ENCODE measurements at places on chromosomes 2 and 18.

DNA sequence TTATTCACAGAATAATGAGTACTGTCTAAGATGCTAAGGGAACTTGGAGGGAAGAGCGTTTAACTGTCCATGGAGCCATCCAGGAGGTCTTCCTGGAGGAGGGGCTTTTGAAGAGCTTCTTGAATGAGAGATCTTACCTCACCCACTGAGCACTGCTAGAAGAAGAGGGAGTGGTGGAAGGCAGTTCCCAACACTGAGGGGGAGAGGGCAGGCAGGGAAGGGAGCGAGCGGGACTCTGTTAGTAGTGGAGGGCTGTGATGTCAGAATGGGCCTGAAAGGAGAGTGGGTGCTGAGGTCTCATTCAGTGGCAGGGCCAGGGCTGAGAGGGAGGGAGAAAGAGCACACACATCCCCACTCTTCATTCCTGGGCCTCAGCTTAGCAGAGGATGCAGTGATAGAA lies 65.0 kb downstream of the NCK2 start:
- DNase-seq = no peak

- no peak for DNase-seq
These were observed 170.3 kb upstream of the CXCR4 start for GRCh38 chr2:136288249-136288648.

DNA sequence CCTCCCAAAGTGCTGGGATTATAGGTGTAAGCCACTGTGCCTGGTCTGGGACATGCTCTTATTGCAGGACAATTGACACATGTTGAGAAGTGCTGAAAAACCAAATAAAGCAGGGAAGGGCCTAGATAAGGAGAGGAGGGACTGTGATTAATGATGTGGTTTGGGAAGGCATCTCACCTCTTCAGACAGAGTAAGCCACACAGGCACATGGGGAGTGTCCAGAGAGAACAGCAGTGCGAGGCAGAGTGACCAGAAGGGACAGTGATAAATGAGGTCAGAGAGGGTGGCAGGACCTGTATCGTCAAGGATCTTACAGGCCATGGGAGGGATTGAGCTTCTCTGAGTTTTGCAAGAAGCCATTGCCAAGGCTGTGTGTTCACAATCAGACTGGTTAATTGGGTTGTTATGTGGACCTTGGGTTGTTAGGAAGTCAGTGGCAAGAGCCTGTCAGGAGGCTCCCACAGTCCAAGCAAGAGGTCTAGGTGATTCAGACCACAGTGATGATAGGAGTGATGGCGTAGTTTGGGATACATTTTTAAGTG lies 58.5 kb downstream of the EIF5B start:
- DNase-seq = no peak

DNA sequence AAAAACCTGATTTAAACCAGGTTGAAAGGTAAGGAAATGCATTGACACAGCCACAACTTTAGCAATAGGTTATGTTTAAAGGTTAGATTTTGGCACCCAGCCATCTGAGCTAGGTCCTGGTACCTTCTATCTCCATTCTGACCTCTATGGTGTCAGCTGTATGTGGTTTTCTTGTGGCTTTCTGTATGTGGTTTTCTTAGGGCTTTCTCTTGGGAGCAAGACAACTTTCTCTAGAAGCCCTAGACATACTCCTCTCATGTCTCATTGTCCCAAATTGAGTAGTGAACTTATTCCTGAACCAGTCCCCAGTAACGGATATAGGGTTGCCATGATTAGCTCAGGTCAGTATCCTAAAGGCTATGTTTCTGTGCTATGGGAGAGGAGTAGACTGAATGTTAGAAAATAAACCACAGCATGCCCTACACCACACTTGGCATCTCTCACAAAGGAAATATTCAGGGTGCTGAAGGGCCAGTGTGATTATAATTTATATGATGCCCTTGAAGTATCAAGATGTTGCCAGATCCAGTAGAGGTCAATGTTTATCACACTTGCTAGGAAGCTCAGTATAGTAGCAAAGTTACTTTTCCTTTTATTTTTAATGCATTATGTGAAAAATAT lies 176.1 kb downstream of the CAPN13 start:
- DNase-seq = peak; percentile 71

DNA sequence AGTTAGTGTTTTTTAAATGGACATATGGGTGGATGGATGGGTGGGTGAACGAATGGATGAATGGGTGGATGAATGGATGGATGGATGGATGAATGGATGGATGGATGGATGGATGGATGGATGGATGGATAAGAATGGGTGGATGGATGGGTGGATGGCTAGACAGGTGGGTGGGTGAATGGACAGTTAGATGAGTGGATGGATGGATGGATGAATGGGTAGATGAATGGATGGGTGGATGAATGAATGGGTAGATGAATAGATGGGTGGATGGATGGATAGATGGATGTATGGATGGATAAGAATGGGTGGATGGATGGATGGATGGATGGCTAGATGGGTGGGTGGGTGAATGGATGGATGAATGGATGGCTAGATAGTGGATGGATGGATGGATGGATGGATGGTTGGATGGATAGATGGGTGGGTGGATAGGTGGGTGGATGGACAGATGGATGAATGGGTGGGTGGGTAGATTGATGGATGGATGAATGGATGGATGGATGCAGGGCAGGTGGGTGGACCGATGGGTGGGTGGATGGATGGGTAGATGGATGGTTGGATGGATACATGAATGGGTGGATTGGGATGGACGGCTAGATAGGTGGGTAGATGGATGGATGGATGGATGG lies 64.0 kb downstream of the CTIF start:
- DNase-seq = no peak

DNA sequence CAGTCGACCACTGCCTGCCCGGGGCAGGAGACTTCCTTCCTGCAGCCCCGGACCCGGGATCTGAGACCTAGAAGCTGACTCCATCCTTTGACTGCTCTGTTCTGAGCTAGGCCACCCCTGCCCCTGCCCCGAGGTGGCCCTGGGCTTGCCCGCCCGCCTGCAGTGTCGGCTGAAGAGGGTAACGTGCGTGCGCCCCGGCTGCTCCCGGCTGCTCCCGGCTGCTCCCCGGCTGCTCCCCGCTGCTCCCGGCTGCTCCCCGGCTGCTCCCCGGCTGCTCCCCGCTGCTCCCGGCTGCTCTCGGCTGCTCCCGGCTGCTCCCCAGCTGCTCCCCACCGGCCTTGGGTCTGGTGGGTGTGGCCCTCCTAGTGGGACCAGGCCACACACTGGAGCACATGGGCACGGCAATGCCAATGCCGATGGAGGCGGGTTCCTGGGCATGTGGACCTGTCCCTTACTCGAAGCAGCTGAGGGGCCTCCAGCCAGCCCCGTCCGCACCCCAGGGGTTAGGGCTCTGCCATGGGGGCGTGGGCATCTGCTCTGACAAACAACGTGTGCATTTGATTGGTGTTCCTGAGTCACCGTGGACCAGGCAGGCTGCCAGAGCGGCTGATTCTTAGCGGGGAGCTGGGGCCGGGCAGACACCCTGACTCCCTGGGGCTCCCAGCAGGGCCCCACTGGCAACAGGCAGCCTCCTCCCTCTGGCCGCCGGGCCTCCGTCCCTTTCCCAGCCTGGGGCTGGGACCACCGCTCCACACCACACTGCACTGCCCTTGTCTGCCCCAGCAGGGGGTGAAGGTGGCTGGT lies 2.0 kb upstream of the GAL3ST2 start:
- no peak for DNase-seq

DNA sequence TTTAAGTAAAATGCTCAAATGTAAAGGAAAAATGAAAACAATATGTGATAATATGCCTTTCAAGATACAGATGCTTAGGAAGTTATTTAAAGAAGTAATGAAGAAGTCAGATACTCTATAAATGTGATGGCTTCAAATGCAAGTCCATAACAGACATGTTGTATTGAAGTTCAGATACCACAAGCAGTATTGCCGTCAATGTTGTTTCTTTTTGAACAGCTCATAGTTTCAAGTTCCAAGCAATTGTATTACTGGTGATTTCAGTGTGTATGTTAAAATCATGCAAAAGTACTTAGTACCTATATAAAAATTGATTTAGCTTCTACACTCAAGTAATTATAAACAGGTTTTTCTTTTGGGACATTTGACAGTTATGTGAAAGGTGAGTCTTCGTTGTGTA lies 24.9 kb downstream of the KCMF1 start:
- DNase-seq = no peak

DNA sequence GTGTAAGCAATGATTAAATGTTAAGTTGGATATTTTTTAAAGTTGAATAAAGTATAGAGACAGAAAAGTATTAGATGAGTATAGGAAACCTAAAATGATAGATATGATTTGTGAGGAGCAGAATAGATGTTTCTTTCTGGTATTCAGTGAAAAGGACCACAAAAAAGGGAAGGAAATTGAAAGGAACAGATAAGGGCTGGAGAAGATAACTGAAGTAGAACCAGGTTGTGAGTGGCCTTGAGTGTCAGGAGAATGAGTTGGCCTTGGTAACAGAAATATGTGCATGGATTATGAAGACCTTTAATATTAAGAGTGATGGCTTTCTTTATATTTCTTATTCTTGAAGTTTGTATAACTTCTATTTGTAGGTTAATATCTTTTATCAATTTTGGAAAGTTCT lies 543.5 kb downstream of the METTL4 start:
- no peak for DNase-seq

DNA sequence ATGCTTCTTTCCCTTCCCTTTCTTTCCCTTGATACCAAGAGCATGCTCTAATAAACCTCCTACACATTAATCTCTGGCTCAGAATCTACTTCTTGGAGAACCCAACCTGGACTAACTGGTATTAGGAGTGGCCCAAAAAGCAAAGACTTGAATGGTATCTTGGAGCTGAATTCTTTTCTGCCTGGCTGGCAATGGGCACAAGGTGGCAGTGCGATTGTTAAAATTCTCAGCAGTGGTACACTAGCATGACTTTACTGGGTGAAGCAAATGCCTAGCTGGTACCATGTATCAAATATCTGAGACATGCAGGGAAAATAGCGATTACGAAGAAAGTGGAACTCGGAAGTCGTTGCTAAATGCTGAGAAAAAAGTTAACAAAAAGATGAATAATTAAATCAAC lies 376.1 kb downstream of the XIRP2 start:
- DNase-seq = no peak

GRCh38 chr18:36934884-36935283 lies 106.0 kb downstream of the KIAA1328 start:
- DNase-seq = no peak

- peak; percentile 73 for DNase-seq
These were observed 273.5 kb downstream of the CDH20 start for GRCh38 chr18:61606759-61607158.

- no peak for DNase-seq
These were observed 583.6 kb upstream of the PIK3C3 start for GRCh38 chr18:41371156-41372045.

- no peak for DNase-seq
These were observed 1630.4 kb upstream of the ACVR2A start for GRCh38 chr2:146214394-146214929.

- no peak for DNase-seq
These were observed 34.3 kb upstream of the TAF1B start for GRCh38 chr2:9809064-9809356.

DNA sequence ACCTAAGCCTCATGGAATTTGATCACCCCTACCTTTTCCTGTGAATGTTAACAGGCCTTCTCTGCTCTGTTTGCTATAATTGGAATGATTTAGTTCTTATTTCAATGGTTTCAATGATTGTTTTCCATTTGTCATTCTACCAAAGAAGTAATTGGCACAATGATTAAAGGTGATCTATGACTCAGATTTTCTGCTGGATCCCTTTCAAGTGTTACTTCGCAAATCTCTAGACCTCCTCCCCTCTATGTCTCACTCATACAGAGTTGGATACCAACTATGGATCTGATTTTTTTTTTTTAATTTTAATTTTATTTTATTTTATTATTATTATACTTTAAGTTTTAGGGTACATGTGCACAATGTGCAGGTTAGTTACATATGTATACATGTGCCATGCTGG lies 29.6 kb upstream of the FAM117B start:
- DNase-seq = no peak

- DNase-seq = no peak
These were observed 181.7 kb downstream of the MYT1L start for GRCh38 chr2:2149379-2149778.

Measured in MV-4-11 (cell line).